ENCODE measurements at places on chromosomes 1 and 21.
A peak's percentile ranks its signal among the peaks of the same experiment; 100 is the strongest.

DNA sequence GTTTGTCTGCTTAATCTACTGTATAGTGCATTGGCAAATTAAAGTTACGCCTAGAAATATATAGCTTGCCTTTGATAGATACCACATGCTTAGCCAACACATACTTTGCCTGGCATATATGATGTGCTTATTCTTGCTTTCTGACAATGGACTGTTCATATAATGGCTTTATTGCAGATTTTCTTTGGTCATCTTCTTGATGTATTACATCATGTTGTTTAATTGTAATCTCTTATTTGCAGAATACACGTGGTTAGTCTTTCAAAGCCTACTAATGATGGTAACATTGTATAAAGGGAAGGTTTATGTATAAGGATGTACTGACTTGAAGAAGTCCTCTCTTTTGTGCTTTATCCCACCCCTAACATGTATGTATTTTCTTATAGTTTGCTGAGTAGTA, 201.5 kb downstream of the PDE4B start:
- DNase-seq = no peak

- peak; percentile 95 for DNase-seq
Measured at GRCh38 chr1:12619792-12620487, 1.9 kb upstream of the DHRS3 start.

DNA sequence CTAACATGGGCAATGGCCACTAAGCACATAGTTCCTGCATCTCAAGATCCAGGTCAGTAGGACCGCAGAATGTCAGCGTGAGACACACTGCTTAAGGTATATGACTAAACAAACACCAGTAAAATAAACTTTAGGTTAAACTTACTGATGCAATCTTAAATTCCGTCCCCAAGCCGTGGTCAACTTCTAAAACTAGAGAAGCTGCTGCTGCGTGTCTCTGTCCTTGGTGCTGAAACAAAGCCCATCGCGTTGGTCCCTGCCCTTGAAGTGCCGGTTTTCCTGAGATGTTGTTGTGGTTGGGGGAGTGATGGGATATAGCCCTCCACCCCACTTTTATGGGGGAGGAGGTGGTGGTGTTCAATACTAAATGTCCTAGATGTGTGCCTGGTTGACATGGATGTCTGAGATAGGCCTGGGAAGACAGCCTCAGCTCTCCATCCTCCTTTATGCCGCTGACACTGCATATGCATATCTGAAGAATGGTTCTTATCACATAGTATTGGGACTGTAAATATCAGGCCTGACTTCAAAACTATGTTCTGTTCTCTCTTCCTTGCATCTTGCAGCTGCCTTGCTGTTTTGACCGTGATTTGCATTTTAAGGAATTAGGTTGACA, 72.0 kb upstream of the KCNA3 start:
- no peak for DNase-seq

GRCh38 chr1:229778794-229779193, 152.7 kb downstream of the URB2 start:
- peak; percentile 86 for DNase-seq

DNA sequence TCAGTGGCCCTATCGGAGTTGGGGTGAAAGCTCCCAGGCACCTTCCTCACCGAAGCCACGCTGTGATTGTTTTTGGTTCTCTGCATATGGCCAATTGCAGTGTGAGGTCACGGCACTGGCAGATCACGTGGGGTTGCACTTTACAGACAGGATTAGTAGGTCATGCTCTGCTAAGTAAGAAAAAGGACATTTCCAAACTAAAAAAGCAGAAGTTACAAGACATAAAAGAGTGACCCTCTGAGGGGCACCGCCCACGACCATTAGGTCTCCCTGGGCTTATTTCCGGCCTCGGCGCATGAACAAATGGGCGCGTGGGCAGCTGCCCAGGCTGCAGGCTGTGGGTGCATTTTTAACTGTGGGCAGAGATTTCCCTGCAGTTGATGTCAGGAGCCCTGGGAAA, 2.0 kb downstream of the CAPN9 start:
- no peak for DNase-seq

DNA sequence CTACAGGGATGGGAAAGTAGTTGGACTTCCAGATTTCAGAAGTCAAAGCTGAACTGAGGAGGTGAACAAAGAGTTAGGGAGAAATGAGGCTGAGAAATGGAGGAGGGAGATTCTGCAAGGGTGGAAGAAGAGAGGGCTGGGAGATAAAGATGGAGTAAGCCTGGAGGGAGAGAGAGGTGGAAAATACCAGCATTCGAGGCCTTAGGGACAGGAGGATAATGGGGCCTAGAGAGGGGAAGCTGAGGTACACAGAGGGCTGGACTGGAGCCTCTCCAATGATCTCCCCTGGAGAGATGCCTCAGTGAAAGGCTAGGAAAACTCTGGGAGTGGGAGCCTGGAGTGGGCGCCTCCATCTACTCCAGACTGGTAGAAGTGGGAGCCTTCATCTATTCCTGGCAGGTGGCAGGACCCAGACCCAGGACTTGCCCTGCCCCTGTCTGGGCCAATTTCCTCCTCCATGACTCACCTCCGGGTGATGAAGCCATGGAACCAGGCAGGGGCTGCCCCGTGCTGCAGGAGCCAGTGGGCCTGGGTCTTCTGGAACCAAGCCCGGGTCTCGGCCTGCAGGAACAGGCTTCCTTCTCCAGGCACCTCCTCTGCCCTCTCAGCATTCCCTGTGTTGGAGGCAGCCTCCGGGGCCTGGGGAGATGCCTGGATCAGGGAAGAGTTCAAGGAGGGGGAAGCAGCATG, 1.9 kb downstream of the SH2D2A start:
- no peak for DNase-seq

DNA sequence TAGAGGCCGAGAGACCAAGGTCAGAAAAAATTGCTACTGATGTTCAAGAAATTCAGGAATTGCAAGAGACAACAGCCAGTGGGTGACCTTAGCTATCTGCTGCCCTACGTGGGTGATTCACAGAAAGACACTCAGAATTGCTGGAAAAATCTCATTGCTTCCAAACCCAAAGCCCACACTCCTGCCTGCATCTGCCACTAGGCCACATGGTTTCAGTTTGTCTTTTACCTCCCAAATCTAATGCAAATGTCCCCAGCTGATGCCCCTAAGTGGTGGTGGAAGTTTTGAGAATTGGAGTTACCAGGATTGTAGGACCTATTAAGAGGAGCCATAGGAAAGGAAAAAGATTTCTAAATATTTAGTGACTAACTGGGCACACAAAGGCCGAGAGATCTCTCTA, 341.5 kb upstream of the CHRM3 start:
- no peak for DNase-seq

DNA sequence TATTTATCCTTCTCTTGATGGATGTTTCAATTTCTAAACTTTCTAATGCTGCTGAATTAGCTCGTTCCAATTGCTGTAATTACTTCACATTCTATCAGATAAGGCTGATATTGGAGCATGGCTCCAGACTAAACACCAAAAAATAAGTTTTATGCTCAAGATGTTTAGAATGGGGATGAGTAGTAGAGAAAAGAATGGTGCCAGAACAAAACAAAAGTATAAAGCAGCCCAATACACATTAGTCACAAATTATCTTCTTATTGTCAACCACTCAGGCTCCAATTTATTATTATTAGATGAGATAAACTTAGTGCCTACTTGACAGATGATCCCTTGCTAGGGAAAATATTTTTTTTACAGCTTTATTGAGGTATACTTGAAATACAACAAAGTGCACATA, 21.8 kb downstream of the ATPAF1 start:
- no peak for DNase-seq

DNA sequence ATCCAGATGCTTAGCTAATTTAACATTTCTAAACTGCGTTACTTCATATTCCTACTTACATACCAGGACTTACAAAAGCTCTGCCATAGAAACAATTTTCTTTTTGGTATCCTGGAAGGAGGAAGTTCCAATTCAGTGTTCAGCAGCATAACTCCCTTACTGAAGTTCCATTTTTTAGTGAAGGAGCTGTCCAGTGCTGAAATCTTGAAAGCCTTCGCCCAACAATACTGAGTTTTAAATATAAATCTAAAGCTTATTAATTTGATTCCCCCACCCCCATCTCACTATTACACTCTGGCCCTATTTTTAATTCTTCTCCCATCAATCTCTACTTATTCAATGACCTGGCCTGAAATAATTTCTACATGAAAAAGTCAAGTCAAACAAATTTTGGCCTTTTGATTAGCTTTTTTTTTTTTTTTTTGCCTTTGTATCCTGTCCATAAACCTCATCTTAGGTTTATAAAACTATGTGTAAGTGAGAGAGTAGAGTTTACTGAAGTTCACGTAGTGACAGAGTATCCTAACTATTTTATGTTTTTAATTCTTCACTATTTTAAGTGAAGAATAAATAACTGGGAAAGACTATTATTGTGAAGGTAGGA, 323.0 kb upstream of the PLD5 start:
- no peak for DNase-seq

DNA sequence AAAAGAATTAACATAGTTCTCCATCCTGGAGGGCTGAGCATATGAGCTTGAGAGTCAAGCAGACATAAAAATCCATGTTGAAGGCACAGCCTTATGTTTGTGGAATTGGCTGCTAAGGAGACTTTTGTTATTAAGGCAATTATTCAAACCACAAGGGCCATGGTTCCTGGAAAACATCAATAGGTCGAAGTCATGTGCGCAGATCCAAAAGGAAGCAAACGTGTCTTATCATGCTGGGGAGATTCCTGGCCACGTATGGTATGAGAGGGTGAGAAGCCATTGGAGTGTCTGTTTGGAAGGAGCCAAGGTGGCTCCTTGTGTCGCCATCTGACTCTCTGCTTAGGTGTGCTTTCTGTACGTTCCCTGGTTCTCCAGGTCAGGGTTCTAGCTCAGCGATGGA, 61.8 kb upstream of the COA6 start:
- no peak for DNase-seq

DNA sequence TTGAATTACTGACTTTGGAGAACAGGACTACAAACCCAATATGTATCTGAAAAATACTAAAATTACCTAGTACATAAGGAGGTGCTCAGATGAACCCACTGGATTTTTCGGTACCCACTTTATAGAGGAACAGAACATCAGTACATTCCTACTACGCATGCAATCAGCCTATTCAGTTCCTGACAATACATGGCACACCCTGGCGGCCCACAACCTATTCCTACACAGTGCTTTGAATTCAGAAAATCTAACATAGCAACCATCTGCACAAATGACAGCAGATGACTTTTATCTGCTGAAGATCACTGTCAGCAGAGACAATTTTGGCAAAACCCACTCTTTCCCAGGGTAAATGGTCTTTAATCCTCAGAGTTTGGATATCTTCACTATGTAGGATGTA, 257.1 kb upstream of the GREM2 start:
- no peak for DNase-seq

DNA sequence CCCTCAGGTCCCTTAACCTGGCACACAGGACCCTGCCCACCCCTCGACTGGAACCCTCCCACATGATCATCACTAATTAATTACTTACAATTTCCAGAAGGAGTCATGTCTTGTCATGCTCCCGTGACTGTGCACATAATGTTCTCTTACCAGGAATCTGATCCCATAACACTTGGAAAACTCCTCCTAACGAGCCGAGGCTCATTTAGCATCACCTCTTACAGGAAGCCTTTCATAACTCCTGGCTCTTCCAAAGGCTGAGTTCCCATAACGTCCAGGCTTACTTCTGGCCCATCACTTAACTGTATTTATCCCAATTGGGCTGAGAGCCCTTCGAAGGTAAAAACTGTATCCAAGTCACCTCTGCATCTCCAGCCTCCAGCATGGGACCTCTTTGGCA, 147.9 kb upstream of the JUN start:
- no peak for DNase-seq

GRCh38 chr1:44798481-44799365, 1.5 kb upstream of the PLK3 start:
- DNase-seq = no peak

DNA sequence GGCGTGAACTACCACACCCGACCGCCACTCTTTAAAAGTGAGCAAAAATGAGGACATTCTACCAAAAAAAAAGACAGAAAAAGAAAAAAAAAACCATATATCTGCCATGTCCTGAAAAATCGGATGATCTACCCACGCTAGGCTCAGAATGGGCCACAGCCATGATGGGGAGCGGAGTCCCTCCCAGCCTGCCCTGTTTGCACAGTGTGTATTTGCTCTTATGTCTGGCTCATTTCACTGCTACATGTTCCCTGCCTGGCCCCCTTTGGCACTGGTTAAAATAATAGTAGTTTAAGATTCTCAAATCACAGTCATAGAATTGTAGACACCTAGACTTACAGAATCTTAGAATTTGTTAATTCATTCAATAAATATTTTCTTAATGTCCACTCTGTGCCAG, 121.9 kb downstream of the PTPRU start:
- DNase-seq = no peak

DNA sequence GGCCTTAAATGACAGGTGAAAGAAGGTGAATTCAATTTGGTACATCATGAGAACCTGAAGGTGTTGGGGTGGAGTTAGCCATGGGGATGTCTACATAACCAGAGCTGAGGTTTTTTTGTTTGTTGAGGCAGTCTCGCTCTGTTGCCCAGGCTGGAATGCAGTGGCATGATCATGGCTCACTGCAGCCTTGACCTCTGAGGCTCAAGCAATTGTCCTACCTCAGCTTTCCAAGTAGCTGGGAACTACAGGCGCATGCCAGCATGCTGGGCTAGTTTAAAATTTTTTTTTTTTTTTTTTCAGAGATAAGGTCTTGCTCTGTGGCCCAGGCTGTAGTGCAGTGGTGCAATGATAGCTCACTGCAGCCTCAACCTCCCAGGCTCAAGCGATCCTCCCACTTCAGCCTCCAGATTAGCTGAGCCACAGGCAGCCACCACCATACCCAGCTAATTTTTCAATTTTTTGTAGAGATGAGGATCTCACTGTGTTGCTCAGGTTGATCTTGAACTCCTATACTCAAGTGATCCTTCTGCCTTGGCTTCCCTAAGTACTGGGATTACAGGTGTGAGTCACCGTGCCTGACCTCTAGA, 1.9 kb upstream of the MPZ start:
- DNase-seq = no peak

DNA sequence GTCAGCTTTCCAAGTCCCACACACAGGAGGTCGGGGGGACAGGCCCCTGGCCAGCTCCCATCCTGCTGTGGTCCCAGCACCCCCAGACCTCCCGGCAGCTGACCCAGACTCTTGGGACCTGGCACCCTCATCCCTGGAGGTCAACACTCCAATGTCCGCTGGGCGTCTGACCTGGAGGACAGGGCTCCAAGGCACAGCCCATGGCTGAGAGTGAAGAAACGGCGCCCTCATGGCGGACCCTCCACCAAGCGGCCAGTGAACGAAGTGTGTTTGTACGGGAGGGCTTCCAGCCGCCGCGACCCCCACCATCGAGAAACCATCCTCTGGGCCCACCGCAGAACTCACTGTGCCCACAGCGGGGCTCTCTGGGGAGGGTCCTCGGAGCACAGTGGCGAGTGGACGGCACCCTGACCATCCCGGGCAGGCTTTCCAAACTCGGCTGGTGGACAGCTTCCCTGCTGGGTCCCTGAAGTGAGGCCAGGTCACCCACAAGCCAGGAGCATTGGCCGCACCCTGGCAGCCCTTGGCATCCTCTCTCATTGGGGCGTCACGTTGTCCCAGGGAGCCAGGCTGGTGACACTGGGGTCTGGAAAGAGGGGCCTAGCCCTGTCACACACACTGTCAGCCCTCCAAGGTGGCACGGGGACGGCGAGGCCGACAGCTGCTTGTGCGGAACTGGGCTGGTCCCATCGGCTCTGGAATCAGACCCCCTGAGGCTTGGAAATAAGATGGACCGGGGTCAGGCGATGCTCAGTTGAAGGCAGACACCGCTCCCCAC, 47.8 kb upstream of the COL6A2 start:
- no peak for DNase-seq

GRCh38 chr1:89465201-89465600, 59.4 kb upstream of the LRRC8B start:
- DNase-seq = no peak

GRCh38 chr21:33116676-33117075, 46.7 kb downstream of the OLIG1 start:
- DNase-seq = peak; percentile 44

GRCh38 chr1:4653328-4653660, 1.1 kb upstream of the AJAP1 start:
- no peak for DNase-seq
